Cerebellum (tissue), 4 donors: ENCODE measurements at places on chromosomes 4 and X. TPM values are rescaled to one million over a fixed set of nuclear protein-coding genes. Genes with fewer than 3 reads are reported as not detected.

Gene PDZD4
- total RNA-seq, result 89.6 TPM

Gene CYP4V2
- total RNA-seq, result 19.0 TPM

Gene UGT2B11
- total RNA-seq, result not detected

Gene WDFY3
- total RNA-seq, result 254 TPM

Gene RIPPLY1
- total RNA-seq, result not detected

Gene NXF2
- total RNA-seq, result not detected

Gene HSFX4
- not detected for total RNA-seq

Gene AWAT2
- total RNA-seq, result not detected

Gene L1CAM
- total RNA-seq, result 107 TPM

Gene PABPC1L2B
- 0.09 TPM for total RNA-seq

Gene VSIG1
- 0.45 TPM for total RNA-seq

Gene CYP2U1
- total RNA-seq, result 12.9 TPM

Gene CWH43
- total RNA-seq, result not detected

Gene ADGRG4
- total RNA-seq, result not detected

Gene FAM120C
- total RNA-seq, result 12.0 TPM

Gene TKTL2
- total RNA-seq, result 0.73 TPM

Gene TMPRSS11D
- not detected for total RNA-seq

Gene DDX53
- total RNA-seq, result not detected

Gene SPON2
- 21.9 TPM for total RNA-seq

Gene TXK
- total RNA-seq, result 0.27 TPM

Gene NWD2
- total RNA-seq, result 11.1 TPM

Gene ERCC6L
- 1.7 TPM for total RNA-seq

Gene TLR10
- total RNA-seq, result 1.2 TPM

Gene APELA
- total RNA-seq, result 0.09 TPM

Gene DGKK
- total RNA-seq, result 1.3 TPM

Gene MAGEE2
- total RNA-seq, result 2.0 TPM

Gene FAM149A
- 13.2 TPM for total RNA-seq

Gene BTK
- total RNA-seq, result 2.2 TPM

Gene PGAM4
- total RNA-seq, result not detected

Gene LRRC66
- total RNA-seq, result 1.8 TPM

Gene CRMP1
- 278 TPM for total RNA-seq

Gene SLC16A2
- total RNA-seq, result 17.9 TPM

Gene RNF212
- total RNA-seq, result 6.6 TPM

Gene GJB1
- total RNA-seq, result not detected

Gene APLN
- 2.0 TPM for total RNA-seq

Gene FATE1
- not detected for total RNA-seq

Gene NLGN3
- 21.4 TPM for total RNA-seq

Gene TMEM150C
- 15.2 TPM for total RNA-seq

Gene FBXW7
- 107 TPM for total RNA-seq
